ENCODE measurements at places on chromosomes 13 and 19. TPM values are rescaled to one million over a fixed set of nuclear protein-coding genes. Genes with fewer than 3 reads are reported as not detected.

The LHB gene
- total RNA-seq: not detected

The OR10H1 gene
- total RNA-seq: not detected

GRCh38 chr19:14428882-14429416 lies 4.2 kb upstream of the PKN1 start:
- DNase-seq: no peak

GRCh38 chr19:29040951-29041350 lies 172.0 kb downstream of the UQCRFS1 start:
- no peak for DNase-seq

DNA sequence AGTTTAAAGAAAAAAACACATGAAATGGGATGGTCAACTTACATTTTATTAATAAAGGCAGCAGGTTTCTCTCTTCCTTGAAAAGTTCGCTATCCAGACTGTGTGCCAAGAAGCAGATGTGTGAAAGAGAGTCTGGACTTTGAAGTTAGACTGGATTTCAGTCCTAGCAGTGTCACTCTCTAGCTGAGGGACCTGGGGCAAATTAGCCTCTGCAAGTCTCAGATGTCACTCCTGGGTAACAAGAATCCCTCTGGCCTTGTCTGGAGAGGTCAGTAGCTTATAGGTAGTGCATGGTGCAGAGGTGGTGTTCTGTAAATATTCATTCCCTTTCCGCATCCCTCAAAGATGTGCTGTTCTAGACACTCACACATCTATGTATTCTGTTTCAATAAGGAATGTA lies 187.6 kb upstream of the RNF113B start:
- no peak for DNase-seq

DNA sequence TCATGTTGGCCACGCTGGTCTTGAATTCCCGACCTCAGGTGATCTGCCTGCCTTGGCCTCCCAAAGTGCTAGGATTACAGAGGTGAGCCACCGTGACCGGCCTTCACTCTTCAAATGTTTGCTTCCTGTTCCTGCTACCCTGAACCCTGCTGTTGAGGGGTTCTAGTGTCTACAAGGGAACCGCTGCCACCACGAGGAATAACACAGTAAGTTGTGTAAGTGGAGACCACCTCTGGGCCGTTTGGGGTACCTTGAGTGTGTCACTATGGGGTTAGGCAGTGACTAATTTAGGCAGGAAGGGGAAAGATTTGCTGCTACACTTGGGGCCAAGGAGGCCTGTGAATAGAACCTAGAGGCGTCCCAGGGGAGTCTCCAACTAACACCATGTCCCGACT lies 2.2 kb upstream of the MYADM start:
- DNase-seq: peak; percentile 25

GRCh38 chr19:10566658-10567410 lies 1.0 kb upstream of the KRI1 start:
- peak; percentile 77 for DNase-seq

- no peak for DNase-seq
Measured at GRCh38 chr13:79898202-79898826, 417.4 kb downstream of the NDFIP2 start.

GRCh38 chr19:17647071-17648020 lies 40.8 kb downstream of the UNC13A start:
- no peak for DNase-seq

DNA sequence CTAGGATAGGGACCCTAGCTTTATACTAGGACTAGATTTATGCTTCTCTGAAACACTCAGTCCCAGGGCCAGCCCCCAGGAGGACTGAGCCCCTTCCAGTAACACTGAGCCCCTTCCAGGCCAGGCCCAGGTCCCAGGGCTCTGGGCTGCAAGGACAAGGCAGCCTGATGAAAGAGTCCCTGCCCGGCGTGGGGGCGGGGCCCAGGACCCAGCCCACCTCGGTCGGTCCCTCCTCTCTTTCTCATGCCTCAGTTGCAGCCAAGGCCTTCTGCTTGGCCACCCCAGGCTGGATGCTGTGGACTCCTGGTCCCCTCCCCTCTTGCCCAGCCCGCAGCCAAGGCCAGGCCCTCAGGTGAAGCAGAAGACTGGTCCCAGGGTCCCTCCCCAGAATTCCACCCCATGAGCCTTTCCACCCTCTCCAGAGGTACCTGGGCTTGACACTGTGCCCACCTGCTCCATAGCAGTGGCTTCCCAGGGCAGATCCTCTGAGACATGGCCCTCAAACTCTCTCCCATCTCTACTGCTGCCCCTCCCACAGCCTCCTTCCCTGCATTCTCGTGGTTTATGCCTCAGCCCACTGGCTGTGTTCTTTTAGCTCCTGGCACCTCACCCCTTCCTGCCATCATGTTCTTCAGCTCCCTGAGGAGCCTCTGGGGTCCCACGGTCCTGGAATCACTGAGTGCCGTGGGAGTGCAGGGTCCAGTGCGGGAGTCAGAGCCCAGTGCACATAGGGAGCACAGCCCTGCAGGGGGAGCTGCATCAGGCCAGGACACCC lies 53.6 kb upstream of the C1QTNF9B start:
- DNase-seq: no peak

DNA sequence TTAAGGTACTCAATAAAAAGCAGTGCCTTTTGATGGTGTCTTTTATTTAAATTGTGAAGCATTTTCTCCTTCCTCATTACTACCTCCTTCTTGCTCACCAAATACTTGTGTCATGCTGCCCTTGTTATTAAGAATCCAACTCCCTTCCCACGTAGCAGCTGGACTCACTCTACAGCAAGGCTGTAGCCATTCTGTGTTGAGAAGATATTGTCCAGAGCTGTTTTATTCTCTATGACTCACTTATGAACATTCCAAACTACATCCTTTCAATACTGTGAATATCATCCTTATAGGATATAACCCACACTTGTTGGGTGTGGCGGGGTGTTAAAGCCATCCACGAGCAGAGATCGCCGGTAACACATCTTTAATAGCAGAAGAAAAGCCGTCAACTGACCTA lies 1671.5 kb upstream of the SLC10A2 start:
- no peak for DNase-seq

GRCh38 chr13:61036715-61037114 lies 378.9 kb downstream of the PCDH20 start:
- no peak for DNase-seq

DNA sequence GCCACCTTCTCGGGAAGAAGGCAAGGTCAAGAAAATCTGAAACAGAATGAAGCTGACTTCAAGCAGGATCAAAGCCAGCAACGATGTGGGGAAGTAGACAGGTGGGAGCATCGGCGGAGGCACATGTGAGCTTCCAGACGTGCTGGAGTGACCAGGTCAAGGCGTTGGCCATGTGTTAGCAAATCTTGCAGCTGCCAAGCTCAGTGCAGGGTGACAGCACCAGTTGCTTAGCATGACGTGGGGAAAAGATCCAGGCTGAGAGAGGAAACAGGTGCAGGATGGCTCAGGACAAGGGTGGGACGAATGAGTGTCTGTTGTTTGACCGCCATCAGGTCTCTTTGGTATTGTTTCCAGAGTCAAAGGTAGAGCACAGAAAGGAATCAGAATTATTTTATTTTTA lies 92.3 kb downstream of the TNFSF13B start:
- DNase-seq: no peak
